Thymus (tissue), 14 donors: ENCODE measurements at places on chromosomes 3 and 15. TPM values are rescaled to one million over a fixed set of nuclear protein-coding genes. Genes with fewer than 3 reads are reported as not detected.

AGBL1 gene
- under 0.01 TPM for total RNA-seq

RPN1 gene
- total RNA-seq = 175 TPM

DNA sequence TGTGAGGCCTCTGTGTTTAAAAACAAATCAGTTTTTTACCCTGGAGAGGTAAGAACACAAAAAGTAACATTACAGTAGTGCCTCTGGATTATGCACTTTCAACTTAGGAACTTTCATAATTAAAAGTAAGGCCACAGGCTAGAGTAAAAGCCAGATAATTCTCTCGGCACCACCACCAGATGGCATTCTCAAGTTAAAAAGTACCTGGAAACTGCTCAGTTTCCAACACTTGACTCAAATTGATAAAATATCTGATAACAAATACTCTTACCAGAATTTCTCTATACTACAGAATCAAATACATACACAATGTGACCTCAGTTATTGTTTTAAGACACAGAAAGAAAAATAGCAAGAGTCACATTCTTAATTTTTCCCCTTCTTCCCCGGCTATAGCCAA is 19.9 kb downstream of the SPICE1 start:
- H3K27ac ChIP-seq = no peak overlapping the region
- no peak for DNase-seq
- no peaks in the 10 kb centered on the region for H3K4me1 ChIP-seq
- no peaks in the 10 kb centered on the region for H3K27me3 ChIP-seq

GRCh38 chr3:107116251-107116650 is 261.0 kb upstream of the CCDC54 start:
- no peak overlapping the region for H3K4me3 ChIP-seq
- H3K27me3 ChIP-seq = no peaks in the 10 kb centered on the region
- no peak overlapping the region for H3K27ac ChIP-seq
- DNase-seq = no peak
- no peaks in the 10 kb centered on the region for H3K36me3 ChIP-seq

GRCh38 chr3:101268141-101268540 is 52.2 kb downstream of the IMPG2 start:
- H3K27me3 ChIP-seq = no peaks in the 10 kb centered on the region
- no peaks in the 10 kb centered on the region for H3K36me3 ChIP-seq
- no peak overlapping the region for H3K4me3 ChIP-seq
- H3K4me1 ChIP-seq = no peaks in the 10 kb centered on the region
- H3K27ac ChIP-seq = no peak overlapping the region
- DNase-seq = no peak

SKOR1 gene
- 0.14 TPM for total RNA-seq

GRCh38 chr3:46466273-46466672 is 1.6 kb upstream of the LTF start:
- H3K27ac ChIP-seq = no peak overlapping the region
- no peak for DNase-seq
- H3K36me3 ChIP-seq = no peaks in the 10 kb centered on the region
- no peak overlapping the region for H3K4me3 ChIP-seq

GRCh38 chr15:55824857-55825613 is 82.1 kb upstream of the PRTG start:
- no peak for DNase-seq
- H3K4me3 ChIP-seq = no peak overlapping the region
- peaks cover 1% of the 10 kb centered on the region for H3K4me1 ChIP-seq
- H3K27me3 ChIP-seq = no peaks in the 10 kb centered on the region
- no peaks in the 10 kb centered on the region for H3K36me3 ChIP-seq

- no peak overlapping the region for H3K4me3 ChIP-seq
- no peaks in the 10 kb centered on the region for H3K36me3 ChIP-seq
- no peak overlapping the region for H3K27ac ChIP-seq
- DNase-seq = no peak
Measured at GRCh38 chr3:188913084-188913483, 258.7 kb upstream of the TPRG1 start.

TPM1 gene
- 22.9 TPM for total RNA-seq

DNA sequence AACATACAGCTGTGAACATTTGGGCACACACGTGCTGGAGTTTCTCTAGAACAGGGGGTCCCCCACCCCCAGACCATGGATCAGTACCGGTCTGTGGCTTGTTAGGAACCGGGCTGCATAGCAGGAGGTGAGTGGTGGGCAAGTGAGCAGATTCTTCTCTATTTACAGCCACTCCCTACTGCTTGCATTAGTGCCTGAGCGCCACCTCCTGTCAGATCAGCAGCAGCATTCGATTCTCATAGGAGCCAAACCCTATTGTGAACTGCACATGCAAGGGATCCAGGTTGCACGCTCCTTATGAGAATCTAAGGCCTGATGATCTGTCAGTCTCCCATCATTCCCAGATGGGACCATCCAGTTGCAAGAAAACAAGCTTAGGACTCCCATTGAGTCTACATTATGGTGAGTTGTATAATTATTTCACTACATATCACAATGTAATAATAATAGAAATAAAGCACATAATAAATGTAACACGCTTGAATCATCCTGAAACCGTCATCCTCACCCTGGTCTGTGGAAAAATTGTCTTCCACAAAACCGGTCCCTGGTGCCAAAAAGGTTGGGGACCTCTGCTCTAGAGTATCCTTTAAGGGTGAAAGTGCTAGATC is 25.8 kb downstream of the CHRM5 start:
- DNase-seq = no peak
- H3K4me3 ChIP-seq = no peak overlapping the region
- H3K36me3 ChIP-seq = no peaks in the 10 kb centered on the region
- no peaks in the 10 kb centered on the region for H3K27me3 ChIP-seq
- no peaks in the 10 kb centered on the region for H3K4me1 ChIP-seq
- no peak overlapping the region for H3K27ac ChIP-seq

TRIM42 gene
- not detected for total RNA-seq

GRCh38 chr15:74785194-74786032 is 3.5 kb downstream of the CSK start:
- H3K4me1 ChIP-seq = peaks cover 92% of the 10 kb centered on the region
- peaks cover 7% of the 10 kb centered on the region for H3K36me3 ChIP-seq
- peak overlapping the region; percentile 99 for H3K4me3 ChIP-seq

GRCh38 chr3:65181391-65181871 is 493.6 kb upstream of the ADAMTS9 start:
- no peak overlapping the region for H3K27ac ChIP-seq
- no peaks in the 10 kb centered on the region for H3K36me3 ChIP-seq
- H3K27me3 ChIP-seq = no peaks in the 10 kb centered on the region
- no peaks in the 10 kb centered on the region for H3K4me1 ChIP-seq
- no peak overlapping the region for H3K4me3 ChIP-seq
- no peak for DNase-seq

DNA sequence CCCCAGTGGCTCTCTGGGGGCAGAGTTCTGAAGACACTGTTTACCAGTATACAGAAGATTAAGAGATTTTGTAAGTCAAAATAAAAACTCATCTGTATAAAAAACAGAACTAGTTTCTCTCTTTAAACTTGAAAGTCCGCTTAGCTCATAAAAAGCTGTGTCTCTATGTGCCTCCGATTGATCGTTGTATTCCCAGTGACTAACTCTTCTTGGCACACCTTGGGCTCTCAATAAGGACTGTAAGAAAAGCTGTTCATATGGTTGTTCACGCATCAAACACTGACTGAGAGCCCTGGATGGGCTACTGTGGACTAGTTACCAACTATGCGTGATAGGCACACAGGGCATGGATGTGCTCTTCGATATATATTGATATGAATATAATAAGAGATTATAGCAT is 107.9 kb downstream of the P3H2 start:
- DNase-seq = no peak
- no peaks in the 10 kb centered on the region for H3K27me3 ChIP-seq
- H3K36me3 ChIP-seq = no peaks in the 10 kb centered on the region
- no peak overlapping the region for H3K4me3 ChIP-seq
- no peak overlapping the region for H3K27ac ChIP-seq

- no peaks in the 10 kb centered on the region for H3K27me3 ChIP-seq
- H3K36me3 ChIP-seq = no peaks in the 10 kb centered on the region
- H3K4me3 ChIP-seq = no peak overlapping the region
- H3K27ac ChIP-seq = no peak overlapping the region
- no peak for DNase-seq
Measured at GRCh38 chr3:17006132-17006852, 121.5 kb downstream of the PLCL2 start.

- peaks cover 46% of the 10 kb centered on the region for H3K36me3 ChIP-seq
- H3K4me3 ChIP-seq = no peak overlapping the region
- H3K27me3 ChIP-seq = no peaks in the 10 kb centered on the region
Measured at GRCh38 chr3:15023719-15024118, 41.4 kb downstream of the MRPS25 start.

ARHGEF3 gene
- 26.7 TPM for total RNA-seq

DNA sequence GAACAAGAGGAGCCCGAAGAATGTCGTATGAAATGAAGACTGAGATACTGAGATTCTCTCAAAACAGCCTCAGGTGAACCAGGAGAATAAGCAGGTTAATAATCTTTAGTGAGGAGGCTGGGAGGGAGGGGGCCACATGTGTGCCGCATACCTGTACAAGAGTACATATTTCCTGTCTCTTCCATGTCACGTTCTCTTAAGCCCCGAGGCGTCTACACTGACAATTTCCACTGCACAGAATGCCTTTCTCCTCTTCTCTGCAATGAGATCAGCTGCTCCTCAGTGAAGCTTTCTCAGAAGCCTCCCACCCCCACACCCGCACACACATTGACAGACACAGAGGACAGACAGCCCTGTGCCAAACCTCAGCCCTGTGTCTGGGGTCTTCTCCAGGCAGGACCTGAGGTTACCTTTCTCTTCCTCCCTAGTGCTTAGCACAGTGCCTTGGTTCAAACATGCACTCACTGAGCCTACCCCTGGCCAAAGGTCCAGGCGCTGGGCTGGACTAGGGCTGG is 55.4 kb downstream of the PDZRN3 start:
- H3K36me3 ChIP-seq = no peaks in the 10 kb centered on the region
- DNase-seq = no peak
- no peaks in the 10 kb centered on the region for H3K27me3 ChIP-seq
- H3K27ac ChIP-seq = no peak overlapping the region
- no peak overlapping the region for H3K4me3 ChIP-seq
- no peaks in the 10 kb centered on the region for H3K4me1 ChIP-seq

GRCh38 chr3:5767304-5767703 is 579.8 kb downstream of the EDEM1 start:
- H3K4me3 ChIP-seq = no peak overlapping the region
- no peak overlapping the region for H3K27ac ChIP-seq

DNA sequence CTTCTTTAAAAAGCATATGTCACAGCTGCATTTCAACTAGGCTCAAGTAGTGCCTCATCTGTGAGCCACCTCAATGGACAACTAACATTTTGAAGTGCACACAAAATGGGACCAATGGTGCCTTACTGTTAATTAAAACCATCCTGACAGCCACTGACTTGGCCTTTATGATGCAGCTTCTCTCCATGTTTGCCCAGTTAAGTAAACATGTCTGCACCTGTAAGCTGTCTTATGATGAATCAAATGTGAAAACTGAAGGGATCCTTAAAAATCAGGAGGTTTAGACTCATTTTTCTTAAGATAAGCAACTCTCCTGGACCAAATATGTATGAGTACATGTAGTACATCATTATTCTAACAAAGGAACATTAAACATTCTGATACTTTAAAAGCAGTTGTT is 861.6 kb downstream of the ROBO1 start:
- no peak for DNase-seq
- no peaks in the 10 kb centered on the region for H3K27me3 ChIP-seq
- no peak overlapping the region for H3K27ac ChIP-seq
- no peaks in the 10 kb centered on the region for H3K4me1 ChIP-seq
- no peaks in the 10 kb centered on the region for H3K36me3 ChIP-seq
- no peak overlapping the region for H3K4me3 ChIP-seq

WDR48 gene
- total RNA-seq = 37.8 TPM

DNA sequence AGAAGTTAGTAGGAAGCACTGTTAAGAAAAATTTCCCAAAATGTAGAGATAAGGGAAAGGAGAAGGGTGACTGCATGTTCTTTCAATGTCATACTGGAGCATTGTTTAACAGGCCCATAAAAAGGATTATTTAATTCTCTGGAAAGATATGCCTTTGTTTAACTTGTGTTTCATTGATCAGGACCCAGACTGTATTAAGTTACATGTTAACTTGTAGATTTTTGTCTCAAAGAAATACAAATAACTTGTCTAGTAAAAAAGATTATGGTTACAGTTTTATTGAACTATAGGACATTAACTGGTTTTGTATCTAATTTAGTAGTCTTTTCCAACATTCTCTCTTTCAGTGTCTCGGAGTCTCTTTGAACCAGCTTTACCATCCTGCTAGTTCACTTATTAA is 49.7 kb upstream of the LMOD3 start:
- H3K4me1 ChIP-seq = no peaks in the 10 kb centered on the region
- DNase-seq = no peak
- H3K36me3 ChIP-seq = peaks cover 11% of the 10 kb centered on the region

DNA sequence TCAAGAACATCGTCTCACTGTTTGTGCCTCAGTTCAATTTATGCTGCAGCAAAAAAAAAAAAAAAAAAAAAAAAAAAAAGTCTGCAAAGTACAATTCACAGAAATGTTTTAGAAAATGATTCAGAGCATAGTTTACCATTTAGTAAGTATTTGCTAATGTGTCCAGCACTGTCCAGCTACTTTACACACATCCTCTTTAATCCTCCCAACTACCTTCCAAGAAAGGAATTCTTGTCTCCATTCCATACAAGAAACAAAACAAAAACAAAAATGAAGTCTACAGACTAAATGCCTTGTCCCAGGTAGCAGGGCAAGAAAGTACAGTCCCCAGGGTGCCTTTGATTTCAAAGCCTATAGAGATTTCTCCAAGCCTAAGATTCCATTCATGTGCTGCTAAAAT is 38.9 kb upstream of the SNTN start:
- H3K27ac ChIP-seq = no peak overlapping the region
- DNase-seq = no peak

DNA sequence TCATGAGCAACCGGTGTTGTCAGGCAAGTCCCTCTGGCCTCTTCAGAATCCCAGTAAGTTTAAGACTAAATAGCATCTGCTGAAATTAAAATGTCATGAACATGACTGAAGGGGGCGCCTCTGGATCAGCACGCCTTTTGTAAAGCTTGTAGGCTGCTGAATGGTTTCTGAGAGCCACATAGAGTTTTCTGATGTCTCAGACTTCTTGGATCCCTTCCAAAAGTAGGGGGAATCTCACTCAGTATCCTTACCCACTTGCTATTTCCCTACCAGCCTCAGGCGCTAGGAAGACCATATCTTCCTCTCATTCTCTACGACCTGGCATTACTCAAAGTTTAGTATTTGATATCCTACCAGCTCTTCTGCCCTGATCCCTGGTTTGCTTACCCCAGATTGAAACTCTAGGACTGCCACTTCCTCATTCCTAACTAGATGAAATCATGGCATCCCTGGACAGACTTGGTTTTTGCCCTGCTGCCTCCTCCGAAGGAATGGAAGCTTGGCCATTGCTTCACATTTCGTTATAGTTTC is 62.7 kb upstream of the CD47 start:
- H3K4me3 ChIP-seq = no peak overlapping the region
- no peaks in the 10 kb centered on the region for H3K27me3 ChIP-seq
- no peaks in the 10 kb centered on the region for H3K36me3 ChIP-seq
- DNase-seq = peak; percentile 68

- no peaks in the 10 kb centered on the region for H3K27me3 ChIP-seq
- no peak for DNase-seq
- H3K36me3 ChIP-seq = no peaks in the 10 kb centered on the region
- H3K4me3 ChIP-seq = no peak overlapping the region
- no peak overlapping the region for H3K27ac ChIP-seq
Measured at GRCh38 chr3:15983232-15983631, 185.5 kb upstream of the ANKRD28 start.

DCLK3 gene
- 0.38 TPM for total RNA-seq
